ENCODE measurements at places on chromosomes 2 and 18.
A peak's percentile ranks its signal among the peaks of the same experiment; 100 is the strongest.

GRCh38 chr2:25159949-25160348 is 8.4 kb downstream of the POMC start:
- DNase-seq: peak; percentile 34

DNA sequence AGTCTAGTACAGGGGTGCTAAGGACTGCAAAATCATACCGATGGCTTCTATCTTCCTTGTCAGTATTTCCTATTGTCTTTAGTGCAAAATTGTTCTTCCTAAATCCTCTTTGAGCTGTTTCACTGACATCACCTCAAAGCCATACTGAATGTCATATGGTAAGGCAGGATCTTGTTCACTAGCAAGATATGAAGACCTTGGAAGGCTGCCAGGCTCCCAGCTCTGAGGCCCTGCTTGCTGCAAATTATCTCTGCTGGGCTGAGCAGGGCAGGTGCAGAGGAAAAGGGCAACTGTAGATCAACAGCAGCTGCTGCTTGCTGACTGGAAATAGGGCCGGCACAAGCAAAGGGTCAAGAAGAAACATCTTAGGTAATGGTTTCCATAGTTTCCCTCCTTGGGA is 58.2 kb downstream of the PMAIP1 start:
- DNase-seq: peak; percentile 16

- DNase-seq: no peak
Observed at GRCh38 chr2:170953941-170954340, 24.9 kb downstream of the GORASP2 start.

DNA sequence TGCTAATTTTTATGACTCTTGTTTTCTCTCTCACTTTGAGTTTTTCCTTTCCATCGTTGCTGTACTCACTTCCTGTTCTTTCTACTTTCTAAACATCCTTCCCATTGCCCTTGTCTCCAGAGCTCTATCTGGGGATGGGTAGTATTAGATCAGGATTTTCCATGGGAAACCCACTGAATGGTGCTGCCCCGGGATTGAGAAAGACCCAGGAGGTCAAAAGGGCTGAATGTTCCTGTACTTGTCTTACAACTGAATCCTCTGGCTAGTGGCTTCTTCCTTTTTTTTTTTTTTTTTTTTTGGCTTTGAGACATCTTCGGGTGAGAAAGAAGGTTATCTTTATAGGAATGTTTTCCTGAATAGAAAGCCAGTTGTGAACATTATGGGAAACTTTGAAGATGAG is 364.8 kb upstream of the SLC14A2 start:
- DNase-seq: no peak

DNA sequence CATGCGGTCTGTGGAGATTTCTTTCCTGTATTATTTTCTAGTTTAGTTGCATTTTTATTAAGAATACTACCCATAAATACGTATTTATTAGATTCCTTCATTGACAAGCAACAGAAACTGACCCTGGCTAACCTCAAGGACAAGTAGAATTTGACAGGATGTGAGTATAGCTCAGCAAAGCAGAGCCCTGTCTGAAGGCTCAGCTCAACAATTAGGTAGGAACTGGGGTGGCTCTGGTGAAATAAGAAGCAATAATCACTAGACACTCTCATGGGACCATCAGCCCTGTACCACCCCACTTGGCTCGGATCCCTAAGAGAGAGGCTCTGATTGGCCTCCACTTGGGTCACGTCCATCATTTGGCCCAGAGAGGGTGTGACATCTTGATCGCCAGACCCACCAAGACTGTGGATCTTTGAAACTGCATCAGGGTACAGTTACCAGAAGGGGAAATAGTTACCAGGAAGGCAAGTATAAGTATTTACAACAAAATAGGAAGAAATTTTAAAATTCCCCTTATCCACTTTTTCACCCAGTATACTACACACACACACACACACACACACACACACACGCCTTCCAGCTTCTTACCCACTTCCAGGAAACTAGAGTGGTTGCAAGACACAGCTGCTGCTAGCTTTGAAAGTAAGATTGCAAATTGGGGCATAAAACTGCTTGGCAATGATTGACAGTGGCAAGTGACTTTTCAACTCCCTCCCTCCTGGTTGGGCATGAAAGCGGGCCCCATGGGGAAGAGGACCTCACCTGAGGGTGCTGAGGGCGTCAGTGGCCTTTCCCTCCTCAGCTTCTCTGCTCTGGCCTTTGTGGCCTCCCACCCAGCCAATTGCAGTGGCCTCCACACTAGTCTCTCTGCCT is 41.8 kb downstream of the KCTD18 start:
- DNase-seq: no peak

- DNase-seq: peak; percentile 63
Observed at GRCh38 chr2:237254911-237255578, 158.9 kb downstream of the COL6A3 start.

DNA sequence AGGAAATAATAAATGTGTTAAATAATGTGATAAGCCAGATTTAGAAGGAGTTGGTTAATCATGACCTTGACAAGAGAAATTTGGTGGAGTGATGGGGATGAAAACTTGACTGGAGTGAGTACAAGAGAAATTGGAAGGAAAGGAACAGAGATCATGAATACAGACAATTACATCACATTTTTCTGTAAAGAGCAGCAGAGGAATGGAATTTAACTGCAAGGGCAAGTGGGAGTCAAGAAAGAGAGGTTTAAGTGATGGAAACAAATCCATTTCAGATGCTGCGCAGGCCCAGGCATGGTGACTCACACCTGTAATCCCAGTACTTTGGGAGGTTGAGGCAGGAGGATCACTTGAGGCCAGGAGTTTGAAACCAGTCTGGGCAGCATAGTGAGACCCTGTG is 46.7 kb downstream of the ICA1L start:
- DNase-seq: no peak

GRCh38 chr2:83378921-83379320 is 1080.2 kb downstream of the SUCLG1 start:
- DNase-seq: no peak

DNA sequence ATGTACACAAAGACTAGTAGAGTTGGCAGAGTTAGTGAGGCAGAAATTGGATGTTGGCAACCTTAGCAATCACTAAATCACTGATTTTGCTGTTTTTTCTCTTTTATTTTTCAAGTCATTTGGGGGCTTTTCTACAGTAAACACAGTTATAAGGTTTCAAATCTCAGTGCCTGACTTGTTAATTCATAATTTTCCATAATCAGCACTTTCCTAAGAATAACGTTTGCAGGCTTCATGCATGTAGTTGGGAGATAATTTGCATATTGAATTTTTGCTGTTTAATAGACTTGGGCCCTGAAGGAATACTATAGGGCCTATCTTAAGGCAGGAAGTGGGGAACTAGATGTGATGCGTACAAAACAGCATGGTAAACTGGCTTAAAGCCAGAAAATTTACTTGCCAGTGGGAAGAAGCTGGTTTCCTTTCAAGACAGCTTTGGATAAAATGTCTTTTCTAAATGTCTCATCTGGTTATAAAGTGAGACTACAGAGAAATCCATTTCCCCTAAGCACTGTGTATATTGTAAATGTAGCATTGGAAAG is 127.2 kb upstream of the SMIM21 start:
- no peak for DNase-seq

DNA sequence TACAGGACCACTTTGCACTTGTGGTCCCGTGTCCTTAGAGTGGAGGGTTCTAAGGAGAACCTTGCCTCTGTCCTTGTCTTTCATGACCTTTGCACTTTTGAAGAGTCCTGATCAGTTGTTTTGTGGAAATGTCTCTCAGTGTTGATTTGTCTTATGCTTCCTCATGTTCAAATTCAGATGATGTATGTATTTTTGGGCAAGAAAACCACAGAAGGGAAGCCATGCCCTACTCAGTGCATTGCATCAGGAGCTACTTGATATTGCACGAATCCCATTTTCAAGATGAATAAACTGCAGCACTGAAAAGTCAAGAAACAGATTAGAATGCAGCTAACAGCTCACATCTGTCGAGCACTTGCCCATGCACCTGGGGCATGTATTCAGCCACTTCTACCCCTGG is 152.2 kb downstream of the INHBB start:
- DNase-seq: no peak

DNA sequence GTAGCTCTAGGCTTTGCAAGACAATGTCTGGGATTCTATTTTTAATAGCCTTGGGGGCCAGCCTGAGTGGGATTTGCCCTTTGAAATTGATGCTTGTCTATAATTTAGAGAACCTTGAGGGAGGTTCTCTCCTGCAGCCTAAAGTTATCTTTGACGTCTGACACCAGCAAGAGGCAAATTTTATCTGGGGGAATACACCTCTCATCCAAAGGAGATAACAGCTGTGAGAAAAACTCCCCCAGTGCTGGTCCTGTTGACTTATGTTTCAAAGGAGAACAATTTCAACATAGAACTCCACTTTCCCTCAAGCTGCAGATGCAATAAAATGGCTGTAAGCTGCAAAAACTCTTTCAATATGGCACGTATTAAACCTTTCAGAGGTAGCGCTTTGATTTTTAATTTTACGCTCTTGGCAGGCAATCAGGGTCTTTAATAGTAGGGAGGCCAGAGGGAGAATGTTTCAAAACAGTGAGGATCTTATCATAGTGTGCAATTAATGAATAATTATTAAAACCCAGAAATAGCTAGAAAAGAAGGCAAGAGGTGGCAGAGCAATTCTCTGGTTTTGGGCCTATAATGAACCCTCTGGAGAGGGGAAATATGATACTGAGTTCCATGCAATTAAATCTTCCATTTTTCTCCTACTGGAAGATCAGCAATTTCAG is 62.4 kb downstream of the LYPD1 start:
- no peak for DNase-seq

- DNase-seq: no peak
Observed at GRCh38 chr18:57904535-57904934, 101.4 kb upstream of the ATP8B1 start.

GRCh38 chr18:12247946-12248345 is 6.2 kb upstream of the CIDEA start:
- DNase-seq: no peak

- no peak for DNase-seq
Observed at GRCh38 chr18:48940854-48941611, 9.7 kb downstream of the SMAD7 start.

- DNase-seq: no peak
Observed at GRCh38 chr2:173271135-173271534, 83.5 kb upstream of the CDCA7 start.

DNA sequence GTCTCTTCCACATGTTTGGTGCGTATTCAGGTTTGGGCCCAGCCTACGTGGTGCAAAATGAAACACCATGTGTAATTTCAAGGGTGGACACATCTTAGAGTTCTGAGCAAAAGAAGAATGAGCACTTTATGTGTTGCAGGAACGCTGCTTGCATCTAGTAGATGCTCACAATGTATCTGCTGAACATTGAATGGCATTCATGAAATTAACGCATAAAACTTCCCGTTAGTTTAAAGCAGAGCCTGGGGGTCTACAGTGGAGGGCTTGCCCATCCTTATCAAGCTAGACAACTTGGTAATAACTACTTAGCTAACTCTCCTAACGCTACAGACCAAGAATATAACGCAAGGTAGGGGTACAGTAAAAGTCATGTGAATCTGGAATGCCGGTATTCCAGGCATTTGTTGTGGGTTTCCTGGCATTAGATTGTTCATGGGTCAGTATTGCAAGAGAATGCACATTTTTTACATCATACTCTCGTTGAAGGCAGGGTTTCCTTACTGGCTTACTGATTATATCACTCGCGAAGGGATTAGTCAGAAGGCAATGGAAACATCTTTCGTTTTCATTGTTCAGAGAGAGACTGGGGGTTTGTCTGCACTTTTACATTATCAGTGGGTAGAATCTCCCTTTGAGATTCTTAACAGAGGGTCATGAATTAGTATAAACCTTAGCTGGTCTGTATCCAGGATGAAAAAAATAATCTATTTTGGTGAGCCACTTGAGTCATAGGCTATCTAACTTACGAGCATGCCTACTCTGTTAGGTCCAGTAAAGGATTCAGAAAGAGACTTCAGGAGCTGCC is 229.5 kb upstream of the EPAS1 start:
- peak; percentile 82 for DNase-seq

GRCh38 chr2:224145751-224146355 is 106.8 kb upstream of the SERPINE2 start:
- DNase-seq: peak; percentile 85

GRCh38 chr18:77876319-77876865 is 626.7 kb downstream of the GALR1 start:
- no peak for DNase-seq

- DNase-seq: no peak
Observed at GRCh38 chr2:27797841-27798240, 26.3 kb downstream of the MRPL33 start.

- DNase-seq: no peak
Observed at GRCh38 chr2:101619191-101619591, 78.3 kb upstream of the MAP4K4 start.
